IPS DF 6.9 (cell line): ENCODE measurements at places on chromosomes 5 and 9.

DNA sequence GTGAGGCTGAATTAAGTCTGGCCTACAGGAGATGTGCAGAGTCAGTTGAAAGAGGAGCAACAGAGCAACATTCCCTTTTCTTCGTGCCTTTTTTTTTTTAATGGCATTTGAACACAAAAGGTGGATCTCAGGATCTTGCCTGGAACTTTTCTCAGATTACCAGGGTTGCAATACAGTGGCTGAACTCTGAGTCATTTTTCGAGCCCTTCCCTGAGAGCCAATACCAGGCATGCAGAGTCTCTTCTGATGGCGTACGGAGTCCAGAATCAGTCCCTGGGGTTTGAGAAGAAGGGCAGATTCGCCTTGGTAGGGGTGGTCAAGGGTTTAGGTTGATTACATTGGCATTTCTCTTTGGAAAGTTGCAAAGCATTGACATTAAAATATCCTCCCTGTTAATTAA is 271.5 kb downstream of the GAS1 start:
- DNase-seq: no peak

GRCh38 chr5:54595721-54596120 is 78.2 kb downstream of the SNX18 start:
- DNase-seq: no peak

DNA sequence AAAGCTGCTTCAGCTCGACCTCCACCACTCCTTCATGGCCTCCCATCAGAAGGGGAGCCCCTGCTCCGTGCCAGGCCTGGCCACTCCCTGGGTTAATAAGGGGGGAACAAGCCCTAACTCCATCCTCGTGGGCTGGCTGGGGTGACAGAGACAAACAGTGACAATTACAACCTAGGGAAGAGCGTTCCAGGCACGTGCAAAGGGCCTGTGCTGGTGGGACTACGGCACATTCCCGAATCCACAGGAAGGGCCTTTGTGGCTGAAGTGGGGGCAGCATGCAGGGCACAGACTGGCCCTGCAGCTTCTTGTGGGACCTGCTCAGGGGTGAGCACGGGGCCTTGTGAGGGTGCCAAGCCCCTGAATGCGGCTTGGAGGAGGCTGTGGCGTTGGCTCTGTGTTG is 157.4 kb downstream of the C9orf50 start:
- DNase-seq: no peak

DNA sequence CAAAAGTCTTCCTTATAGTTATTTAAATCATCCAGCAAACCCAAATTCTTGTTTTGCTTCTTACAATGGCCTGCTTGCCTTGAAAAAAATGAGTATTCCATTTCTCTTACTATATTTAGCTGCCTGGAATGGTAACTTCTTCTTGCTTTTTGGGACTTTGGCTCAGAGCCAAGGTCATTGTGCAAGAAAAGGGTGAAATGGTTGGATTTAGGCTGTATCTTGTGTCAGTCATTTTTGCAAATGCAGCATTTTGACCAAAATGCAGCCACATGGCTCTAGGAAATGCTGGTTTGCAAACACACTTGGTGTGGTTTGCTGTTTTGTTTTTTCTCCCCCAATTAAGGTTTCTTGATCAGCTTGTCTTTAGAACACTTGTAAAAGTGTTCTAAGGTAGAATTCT is 133.3 kb upstream of the ELL2 start:
- no peak for DNase-seq

DNA sequence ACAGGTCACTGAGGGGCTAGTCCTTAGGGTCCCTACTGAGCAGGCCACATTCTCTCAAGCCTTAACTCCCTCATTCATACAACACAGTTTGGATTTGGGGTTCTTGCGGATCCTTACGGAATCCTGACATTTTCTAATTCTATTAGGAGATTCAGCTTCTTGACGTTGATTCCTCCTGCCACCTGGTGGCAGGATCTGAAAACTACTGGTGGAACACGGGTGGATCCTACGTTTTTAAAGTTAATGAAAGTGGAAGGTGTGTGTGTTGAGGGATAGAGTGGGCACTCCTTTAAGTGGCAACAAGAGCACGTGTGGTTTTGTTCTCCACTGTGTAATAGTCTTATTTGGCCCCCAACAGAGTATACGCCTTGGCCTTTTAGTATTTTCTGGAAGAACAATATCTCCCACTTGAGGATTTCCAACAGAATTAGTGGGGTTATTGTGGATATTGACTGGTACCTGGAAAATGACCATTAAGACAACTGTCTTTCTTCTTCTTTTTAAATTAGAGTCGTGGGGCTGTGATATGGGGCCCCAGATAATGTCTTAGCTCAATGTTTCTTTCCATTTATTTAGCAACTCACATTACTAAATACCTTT is 25.2 kb downstream of the SLC28A3 start:
- no peak for DNase-seq

DNA sequence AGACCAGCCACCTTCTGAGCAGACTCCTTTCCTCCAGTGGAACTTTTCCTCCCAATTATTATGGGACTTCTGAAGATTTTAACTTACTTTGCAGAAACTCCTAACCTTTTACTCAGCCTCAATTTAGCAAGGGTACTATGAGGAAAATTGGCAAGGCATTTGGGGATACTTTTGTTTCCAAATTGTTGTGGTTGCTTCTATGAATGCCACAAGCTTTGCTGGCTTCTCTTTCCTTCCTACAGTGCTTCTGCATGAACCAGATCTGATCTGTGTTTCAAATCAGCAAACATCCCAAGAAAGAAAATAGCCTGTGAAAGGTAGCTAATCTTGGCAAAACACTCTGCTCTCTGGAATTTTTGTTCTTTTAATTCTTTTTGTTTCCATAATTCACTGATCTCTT is 57.3 kb upstream of the TAF11L2 start:
- DNase-seq: no peak

DNA sequence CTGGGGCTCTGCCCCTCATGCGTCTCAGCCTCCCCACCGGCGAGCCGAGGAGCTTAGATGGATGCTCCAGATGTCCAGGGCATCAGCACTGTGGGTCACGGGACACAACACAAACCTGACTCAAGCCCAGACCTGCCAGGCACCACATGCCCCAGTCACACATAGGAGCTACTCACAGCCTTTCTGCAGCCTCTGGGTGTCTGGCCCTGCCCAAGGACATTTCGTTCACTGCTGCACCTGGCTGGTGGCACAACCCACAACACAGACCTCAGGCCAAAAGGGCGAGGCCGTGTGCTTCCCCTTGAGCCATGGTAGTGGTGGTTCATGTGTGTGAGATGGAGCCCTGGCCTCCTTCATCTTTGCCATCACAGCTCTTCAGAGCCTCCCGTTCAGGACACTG is 89.6 kb upstream of the FCN2 start:
- no peak for DNase-seq

GRCh38 chr5:2143646-2144353 is 261.1 kb upstream of the IRX4 start:
- DNase-seq: no peak

DNA sequence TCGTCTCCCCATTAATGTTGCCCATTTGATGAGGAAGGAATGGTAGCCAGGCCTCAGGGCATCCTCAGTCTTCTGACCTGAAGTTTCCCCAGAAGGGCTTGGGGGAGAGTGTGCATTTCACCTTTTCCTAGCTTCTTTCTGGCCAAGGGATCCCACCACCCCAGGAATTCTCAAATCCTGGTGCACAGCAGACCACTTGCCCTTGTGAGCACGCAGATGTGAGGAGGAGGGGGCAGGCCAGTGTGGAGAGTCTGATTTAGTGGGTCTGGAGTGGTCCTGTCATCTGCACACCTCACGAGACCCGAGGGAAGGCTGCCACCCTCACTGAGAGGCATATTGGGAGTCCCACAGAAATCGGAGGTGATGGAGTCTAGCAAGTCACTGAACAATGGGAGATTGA is 64.3 kb downstream of the CXXC5 start:
- no peak for DNase-seq

GRCh38 chr5:53334431-53334941 is 145.9 kb upstream of the FST start:
- DNase-seq: no peak
